T-helper 22 cell (primary cell): ENCODE measurements at places on chromosomes 1 and 21.

DNA sequence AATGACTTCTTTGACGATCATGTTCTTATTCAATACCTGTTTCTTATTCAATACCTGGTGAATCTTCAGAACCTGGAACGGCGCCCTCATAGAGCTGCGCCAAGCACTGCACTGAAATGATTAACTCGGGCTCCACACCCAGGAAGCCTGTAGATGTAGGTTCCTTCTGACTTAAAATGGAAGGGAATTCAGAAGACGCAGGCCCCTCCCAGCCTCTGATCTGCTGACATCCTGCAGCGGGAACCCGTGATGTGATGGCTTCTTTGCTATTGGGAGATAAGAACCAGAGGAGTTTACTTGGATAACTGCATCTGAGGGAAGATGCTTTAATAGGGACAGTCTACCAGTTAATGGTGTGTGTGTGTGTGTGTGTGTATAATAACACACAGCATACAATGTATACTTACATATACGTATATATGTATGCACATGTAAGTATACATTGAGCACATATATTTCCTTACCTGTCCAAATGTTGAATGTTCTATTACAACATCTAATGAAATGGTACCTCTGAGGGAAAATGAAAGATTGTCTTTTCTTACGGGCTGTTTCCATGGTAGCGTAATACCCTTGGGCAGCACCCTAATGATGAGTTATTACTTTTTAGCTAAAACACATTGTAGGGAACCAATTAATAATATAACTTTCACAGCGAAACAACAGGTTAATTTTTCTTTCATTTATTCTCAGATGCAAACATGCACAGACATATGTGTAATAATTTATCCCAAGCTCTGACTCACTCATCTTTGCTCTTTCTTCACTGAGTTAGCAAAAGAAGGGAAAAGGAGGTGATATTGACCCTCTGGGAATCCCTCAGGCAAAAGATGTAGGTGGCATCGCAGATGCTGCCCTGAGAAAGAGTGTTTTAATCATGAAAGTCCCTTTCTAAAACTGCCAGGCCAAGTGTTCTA lies 379.8 kb downstream of the SIPA1L2 start:
- no peak for DNase-seq

DNA sequence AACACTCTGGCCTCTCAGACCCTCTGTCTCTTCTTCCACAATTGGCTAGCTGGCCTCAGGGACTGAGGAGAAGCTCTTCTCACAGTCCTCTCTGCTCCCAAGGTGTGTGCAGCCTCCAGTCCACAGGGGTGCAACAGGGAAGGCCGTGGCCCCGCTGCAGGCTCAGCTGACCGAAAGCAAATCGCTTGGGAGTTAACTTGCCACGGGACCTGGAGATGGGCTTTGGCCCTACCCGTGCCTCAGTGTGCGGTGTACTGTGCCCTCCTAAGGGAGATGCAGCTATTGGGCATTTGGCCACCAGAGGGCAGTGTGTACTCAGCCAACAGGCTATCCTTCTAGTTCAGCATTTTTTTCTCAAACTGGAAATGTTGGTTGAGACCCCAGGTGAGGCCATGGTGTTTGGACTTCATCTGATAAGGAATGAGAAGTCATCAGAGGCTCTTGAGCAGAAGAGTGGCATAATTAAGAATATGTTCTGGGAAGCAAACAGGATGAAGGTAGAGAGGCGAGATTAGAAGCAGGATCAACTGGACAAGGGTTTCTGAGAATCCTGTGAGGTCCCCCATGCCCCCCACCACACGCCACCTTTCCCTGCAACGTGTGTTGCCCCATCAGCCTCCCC lies 42.5 kb upstream of the TMEM125 start:
- DNase-seq = peak; percentile 43

DNA sequence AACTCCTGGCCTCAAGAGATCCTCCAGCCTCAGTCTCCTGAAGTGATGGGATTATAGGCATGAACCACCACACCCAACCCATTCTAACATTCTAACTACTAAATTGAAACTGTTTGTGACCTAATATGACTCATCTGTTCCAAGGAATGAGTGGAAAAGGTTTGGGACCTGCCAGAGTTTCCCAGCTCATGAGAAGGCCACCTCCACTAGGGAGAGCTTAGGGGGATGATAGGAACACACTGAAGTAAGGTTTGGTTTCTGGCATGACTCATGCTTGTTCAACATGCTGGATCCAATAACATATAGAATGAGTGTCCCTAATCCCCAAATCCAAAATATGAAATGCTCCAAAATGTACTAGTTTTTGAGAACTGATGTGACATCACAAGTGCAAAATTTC lies 18.9 kb upstream of the SCAF4 start:
- no peak for DNase-seq

GRCh38 chr1:76090283-76091203 lies 16.0 kb downstream of the ST6GALNAC3 start:
- no peak for DNase-seq

GRCh38 chr1:31633117-31633516 lies 11.6 kb downstream of the PEF1 start:
- DNase-seq = no peak

DNA sequence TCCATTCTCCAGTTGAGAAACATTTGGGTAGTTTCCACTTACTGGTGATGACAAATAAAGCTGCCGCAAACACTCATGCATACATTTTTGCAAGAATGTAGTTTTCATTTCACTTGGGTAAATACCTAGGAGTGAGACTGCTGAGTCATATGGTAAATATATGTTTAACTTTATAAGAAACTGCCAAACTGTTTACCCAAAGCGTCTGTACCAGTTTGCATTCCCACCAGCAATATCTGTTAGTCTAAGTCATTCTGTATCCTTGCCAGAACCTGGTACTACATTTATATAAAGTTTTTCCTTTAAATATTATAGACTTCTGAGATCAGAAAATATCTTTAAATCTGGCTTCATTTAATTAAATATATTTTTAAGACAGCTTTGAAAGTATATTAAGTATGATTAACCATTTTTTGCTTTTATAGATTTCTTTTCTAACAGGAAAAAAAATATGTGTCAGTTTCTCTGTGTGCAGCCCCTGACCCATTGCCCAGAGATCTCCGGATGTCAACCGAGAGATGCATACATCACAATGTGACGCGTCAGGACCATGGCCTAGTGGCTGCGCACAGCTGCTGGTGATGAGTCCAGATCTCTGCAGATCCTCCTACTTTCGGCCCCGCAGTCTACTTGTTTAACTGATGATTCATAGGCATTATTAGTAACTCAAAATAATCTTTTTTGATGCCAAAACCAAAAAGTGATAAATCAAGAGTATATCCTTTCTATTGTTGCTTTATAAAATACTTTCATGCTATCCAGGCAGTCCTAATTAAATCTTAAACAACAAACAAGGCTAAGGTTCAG lies 227.1 kb upstream of the MAP1LC3C start:
- DNase-seq = no peak

DNA sequence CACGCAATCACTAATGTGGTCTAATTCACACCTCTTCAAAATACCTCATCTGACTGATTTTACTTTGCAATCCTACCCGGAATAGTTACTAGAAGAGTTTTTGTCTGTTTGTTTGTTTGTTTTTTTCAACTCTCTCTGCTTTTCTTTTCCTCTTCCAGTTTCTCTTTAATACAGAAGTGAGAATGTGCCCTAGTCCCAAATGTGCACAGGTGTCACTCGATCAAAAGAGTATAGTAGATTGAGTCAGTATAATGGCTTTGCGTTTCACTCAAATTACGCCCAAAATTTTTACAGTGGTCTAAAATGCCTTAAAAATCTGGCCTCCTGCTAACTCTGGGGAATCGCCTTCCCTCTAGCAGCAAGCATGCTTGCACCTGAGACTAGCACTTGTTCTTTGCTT lies 1536.8 kb downstream of the KCNT2 start:
- no peak for DNase-seq

GRCh38 chr1:111990878-111991718 lies 1.6 kb upstream of the KCND3 start:
- no peak for DNase-seq

DNA sequence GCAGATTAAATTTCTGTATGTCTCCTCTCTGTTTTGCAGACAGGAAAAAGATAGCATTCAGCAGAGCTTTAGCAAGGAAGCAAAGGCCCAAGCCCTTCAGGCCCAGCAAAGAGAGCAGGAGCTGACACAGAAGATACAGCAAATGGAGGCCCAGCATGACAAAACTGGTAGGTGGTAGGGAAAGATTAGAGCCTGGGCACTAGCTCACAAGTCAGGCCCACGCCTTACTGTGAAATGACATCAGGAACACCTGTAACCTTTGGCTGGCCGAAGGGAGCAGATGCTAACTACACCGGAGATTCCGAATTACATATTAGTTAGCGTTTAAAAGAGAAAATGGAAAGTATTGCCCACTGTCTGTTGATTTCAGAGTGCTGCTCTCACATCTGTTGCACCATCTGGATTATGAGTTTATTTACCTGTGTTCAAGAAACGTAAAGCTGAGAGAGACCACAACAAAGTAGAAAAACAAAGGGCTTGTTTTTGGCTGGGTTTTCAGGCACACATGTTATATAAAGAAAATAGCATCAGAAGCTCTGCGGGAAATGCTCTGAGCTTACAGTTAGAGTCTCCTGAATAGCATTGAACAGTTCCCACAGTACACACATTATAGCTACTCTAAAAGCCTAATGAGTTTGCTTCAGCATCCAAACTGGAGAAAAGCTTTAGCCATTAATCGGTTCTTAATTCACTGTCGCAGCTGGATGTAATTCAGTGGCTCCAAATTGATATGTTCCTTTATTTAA lies 160.0 kb downstream of the SDCCAG8 start:
- DNase-seq = no peak

DNA sequence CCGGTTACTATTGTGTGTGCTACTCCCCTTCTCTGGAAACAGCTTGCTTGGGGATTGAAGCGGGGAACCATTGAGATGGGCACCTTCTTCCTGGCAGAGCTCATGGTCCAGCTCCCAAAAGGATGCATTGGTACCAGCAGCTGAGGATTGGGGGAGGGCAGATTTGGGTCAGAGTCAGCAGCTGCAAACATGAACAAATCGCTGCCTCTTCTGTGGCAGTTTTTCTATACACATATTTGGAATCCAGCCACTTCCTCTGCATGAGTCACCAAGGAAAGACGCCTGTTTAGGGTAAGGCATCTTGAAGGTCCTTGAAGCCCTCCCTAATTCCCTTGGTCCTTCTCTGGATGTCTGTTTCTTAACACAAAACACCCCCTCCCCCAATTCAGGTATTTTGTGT lies 104.7 kb downstream of the DAB1 start:
- DNase-seq = no peak

GRCh38 chr1:207454046-207454964 lies at the start of gene CR2:
TSS of gene CR2 (plus strand) at chr1:207454328. CDS start at chr1:207454419, 91 bp downstream.
- peak; percentile 5 for DNase-seq

DNA sequence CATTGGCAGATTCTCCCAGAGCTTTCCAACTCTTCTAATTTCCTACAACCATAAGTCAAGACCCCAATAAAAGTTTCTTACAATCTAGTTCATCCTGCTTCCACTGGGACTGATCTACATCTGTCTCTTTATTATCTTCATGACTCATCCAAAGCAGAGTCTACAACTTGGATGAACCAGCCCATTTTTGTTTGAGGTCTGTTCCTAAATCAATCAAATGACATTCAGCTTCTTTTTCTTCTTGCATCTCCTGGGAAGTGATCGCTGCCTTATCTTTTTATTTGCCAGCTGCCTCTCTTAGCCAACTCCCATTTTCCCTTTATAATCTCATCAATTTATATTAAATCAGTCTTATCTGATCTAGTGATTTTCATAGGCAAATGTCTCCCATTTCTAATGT lies 105.6 kb downstream of the ERG start:
- DNase-seq = no peak

GRCh38 chr1:27672750-27673112 lies 739 bp upstream of the IFI6 start:
- DNase-seq = no peak

DNA sequence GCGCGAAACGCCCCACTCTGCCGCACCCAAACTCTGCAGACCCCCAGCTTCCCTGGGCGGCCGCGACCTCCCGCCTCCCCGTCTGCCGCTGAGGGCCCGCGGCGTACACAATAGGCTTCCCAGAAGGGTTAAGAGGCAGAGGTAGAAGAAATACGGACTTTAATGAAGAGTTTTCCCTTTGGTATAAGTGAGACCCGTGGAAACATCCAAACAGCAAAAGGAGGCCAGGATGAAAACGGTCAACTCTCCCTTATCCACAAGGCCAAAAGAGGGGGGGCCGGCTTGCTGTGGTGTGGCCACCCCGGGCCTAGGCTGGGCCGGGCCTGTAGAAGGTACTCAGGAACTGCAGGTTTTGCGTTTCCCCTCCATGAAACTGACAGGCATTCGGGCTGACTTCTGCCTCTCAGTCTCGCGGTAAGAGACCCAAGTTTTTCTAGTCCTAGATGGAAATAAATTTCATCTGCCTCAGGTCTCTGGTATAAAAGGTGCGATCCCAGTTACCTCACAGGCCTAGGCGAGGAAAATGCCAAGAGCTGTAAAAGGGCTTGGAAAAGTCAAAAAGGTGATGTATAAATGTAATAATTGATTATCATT lies 671 bp upstream of the PYGO2 start:
- no peak for DNase-seq

GRCh38 chr1:180280617-180281016 lies 50.6 kb downstream of the LHX4 start:
- DNase-seq = no peak

GRCh38 chr1:180611016-180611930 lies 20.5 kb upstream of the XPR1 start:
- no peak for DNase-seq

- no peak for DNase-seq
Measured at GRCh38 chr1:5921671-5922070, 70.6 kb downstream of the NPHP4 start.

GRCh38 chr1:186763107-186763506 lies 65.6 kb upstream of the PLA2G4A start:
- no peak for DNase-seq

GRCh38 chr1:69513601-69514000 lies 54.1 kb upstream of the LRRC7 start:
- no peak for DNase-seq

GRCh38 chr1:63366908-63367214 lies 566 bp upstream of the ALG6 start:
- DNase-seq = no peak

DNA sequence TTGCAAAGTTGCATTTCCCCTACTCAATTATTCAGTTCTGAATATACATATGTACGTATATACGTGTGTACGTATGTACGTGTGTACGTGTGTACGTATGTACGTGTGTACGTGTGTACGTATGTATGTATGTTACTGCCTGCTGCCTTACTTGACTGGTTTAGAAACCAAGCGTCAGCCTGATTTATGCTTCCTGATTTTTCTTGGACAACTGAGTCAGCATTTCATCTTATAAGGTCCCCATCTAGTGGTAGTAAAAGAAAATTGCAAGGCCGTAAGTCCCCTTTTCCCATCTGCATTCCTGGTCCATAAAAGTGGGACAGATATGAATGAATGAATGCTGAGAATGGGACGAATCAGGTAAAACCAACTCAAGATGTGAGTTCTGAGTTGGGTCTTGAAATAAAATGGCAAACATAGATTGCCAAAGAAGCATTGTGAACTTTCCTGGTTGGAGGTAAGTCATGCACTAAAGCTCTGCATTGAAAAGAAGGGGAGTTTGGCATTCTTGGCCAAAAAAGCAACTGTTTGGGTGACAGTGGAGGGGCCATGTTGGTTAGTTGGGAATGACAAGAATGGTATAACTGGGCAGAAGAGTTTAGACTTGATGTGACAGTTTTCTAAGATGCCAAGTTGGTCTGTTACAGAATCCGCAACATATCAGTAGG lies 76.4 kb upstream of the DNAH14 start:
- no peak for DNase-seq
